Stimulated activated CD4-positive, alpha-beta T cell treated with anti-CD3 and anti-CD28 coated beads, Interleukin-1b, Interleukin-23, amount 100 ng/mL, for 4 hours (primary cell): ENCODE measurements at places on chromosomes 3 and 15.

DNA sequence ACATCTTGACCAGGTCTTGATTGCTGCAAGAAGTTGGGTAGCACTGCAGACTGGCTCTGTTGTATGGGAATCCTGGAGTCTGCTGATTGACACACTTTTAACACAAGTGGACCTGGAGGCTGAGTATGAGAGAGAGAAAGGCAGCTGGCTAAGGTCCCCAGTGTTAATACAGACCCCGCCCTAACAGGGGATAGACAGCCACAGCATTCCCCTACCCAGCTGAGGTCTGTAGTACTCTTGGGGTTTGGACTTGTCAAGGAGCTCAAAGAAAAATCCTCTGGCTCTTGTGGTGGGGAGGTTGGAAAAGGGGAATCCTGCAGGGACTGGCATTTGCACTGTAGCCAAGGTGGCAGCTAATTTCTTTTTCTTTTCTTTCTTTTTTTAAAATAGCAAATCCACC is 192.7 kb downstream of the ZNF621 start:
- DNase-seq, result no peak

DNA sequence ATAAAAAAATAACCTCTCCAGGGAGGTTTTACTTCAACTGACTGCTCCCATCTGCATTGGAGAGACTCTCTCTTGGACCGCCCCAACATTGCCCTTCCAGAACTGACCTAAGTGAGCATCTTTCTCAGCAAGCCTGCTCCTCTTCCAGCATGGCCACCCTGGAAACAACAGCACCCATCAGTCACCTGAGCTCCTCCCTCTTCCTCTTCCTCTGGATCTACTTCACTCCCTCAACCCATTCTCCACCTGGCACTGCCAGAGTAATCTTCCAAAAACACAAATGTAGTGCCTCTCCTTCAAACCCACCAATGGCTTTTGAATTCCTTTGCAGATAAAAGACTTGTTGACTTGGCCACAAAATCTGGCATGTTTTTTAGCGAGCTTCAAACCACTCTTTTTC is 128.8 kb upstream of the NR2F2 start:
- DNase-seq, result no peak

GRCh38 chr3:48664313-48664644 is 1.6 kb upstream of the CELSR3 start:
- DNase-seq, result no peak

DNA sequence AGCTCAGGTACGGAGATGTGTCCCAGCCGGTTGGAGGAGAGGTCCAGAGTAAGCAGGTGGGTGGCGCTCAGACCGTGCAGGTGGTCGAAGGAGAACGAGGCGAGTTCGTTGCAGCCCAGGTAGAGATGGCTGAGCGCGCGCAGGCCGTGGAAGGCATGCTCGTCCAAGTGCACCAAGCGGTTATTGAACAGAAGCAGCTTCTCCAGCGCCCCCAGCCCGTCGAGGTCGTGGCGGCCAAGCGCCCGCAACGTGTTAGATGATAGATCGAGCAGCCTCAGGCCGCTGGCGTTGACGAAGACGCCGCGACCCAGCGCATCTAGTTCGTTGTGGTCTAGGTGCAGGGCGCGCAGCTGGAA is 648 bp downstream of the AMIGO3 start:
- DNase-seq, result peak; percentile 25

- no peak for DNase-seq
Observed at GRCh38 chr3:144529566-144529965, 557.9 kb downstream of the DIPK2A start.

GRCh38 chr3:29156086-29156715 is 124.7 kb upstream of the RBMS3 start:
- no peak for DNase-seq

DNA sequence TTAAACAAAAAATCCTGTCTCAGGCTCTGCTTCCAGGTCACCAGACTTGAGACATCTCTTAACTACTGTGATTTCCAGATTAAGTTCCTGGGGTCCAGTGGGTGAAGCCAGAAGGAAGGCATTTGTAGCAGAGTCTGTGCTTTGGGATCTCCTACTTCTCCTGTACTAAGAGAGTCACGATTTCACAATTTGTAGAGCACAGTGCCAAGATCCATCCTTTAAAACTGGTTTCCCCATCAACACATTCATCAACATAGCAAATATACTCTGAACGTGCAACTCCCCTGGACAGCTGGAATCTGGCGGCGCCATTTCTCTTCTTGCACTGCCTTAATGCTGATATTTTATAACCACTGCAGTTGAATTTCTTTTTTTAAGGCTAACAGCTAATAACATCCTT is 33.2 kb downstream of the CDCP1 start:
- no peak for DNase-seq

DNA sequence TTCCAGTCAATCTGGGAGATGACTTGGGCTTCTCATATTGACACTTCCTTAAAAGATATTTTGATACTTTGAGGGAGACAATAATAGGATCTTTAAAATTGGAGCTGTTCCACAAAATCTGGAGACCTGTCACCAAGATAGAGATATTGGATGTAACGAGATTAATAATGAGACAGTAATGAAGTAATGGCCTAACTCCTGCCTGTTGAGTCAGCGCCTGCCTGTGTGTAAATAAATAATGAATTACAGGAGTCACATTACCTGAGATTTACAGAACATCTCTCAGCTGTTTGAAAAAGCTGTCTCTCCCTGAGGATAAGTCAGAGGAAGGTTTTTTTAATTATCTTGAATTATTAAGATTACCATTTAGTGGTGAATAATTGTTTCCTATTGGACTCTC is 43.8 kb upstream of the MITF start:
- DNase-seq, result no peak

GRCh38 chr3:194275291-194275690 is 75.8 kb downstream of the CPN2 start:
- DNase-seq, result no peak

- no peak for DNase-seq
Observed at GRCh38 chr3:4680871-4681300, 187.7 kb downstream of the ITPR1 start.

DNA sequence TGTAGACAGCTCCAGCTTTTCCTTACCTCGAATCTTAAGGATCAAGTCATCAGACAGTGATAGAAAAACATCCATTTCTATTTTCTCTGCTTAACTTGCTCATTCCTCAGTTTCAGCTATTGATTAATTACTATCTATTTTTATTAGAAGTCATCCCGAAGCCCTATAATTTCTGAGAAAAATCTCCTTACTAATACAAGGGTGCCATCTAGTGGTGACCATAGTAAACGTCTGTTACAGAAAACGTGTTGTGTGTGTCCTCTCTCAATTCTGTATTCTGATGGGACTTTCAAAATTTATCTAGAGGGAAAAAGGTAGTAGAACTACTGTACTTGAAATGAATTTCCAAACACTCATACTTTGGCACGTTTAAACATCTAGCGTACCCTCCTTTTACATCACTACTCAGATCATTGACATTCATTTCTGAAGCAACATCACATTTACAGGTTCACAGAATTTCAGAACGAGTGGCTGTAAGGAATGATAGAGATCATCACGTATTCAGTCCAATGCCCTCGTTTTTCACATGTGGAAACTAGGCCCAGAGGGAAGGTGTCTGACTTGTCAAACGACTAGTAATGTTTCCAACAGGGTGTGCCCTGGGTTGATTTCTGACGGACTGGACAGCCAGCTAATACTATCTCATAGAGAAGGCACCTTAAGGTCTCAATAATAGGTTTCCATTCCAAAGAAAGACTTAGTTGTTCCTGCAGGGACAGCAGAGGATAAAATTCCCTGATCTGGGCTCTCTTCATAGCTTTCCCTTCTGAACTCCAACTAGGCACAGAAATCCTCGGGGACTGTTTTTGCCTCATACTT is 25.6 kb downstream of the HACD2 start:
- peak; percentile 29 for DNase-seq

- no peak for DNase-seq
Observed at GRCh38 chr3:134879990-134880389, 84.9 kb downstream of the EPHB1 start.
